Urothelium cell line (cell line): ENCODE measurements at places on chromosomes 3 and 15.
A peak's percentile ranks its signal among the peaks of the same experiment; 100 is the strongest.

DNA sequence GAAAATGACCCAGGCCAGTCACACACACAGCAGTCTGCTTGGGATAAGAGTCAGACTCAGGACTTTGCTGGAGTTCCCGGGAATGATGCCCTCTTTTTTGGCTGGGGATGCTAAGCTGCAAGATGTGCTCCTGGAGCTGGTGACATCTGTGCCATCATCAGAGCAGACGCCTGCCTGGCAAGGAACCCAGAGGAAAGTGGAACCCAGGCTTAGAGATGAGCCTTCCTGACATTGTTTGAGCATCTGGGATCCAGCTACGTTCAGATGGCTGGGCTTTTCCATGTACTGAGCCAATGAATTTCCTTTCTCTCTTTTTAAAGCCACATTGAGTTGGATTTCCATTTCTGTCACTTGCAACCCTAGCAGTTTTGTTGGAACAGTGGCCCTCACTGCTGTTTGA is 53.3 kb downstream of the EBLN2 start:
- DNase-seq: no peak

DNA sequence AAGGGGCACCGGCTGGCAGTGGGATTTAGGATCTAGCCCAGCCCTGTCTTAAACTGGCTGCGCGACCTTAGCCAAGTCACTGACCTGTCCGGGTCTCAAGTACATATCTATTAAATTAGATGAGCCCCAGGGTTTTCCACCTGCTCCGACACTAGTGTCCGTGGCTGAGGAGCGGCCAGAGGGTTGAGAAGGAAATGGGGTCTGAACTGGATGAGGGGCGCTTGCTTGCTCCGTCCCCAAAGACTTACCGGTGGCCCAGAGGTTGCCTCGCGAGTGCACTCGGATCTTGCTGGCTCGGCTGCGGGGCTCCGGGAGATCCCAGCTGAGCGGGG is 285 bp downstream of the NMB start:
- DNase-seq: no peak

GRCh38 chr15:58410353-58410752 is 21.4 kb upstream of the LIPC start:
- no peak for DNase-seq

- DNase-seq: no peak
Measured at GRCh38 chr3:17456046-17456445, 286.4 kb downstream of the TBC1D5 start.

- no peak for DNase-seq
Measured at GRCh38 chr3:5285439-5285838, 97.9 kb downstream of the EDEM1 start.

GRCh38 chr3:191143224-191143623 is 55.8 kb upstream of the OSTN start:
- peak; percentile 3 for DNase-seq

DNA sequence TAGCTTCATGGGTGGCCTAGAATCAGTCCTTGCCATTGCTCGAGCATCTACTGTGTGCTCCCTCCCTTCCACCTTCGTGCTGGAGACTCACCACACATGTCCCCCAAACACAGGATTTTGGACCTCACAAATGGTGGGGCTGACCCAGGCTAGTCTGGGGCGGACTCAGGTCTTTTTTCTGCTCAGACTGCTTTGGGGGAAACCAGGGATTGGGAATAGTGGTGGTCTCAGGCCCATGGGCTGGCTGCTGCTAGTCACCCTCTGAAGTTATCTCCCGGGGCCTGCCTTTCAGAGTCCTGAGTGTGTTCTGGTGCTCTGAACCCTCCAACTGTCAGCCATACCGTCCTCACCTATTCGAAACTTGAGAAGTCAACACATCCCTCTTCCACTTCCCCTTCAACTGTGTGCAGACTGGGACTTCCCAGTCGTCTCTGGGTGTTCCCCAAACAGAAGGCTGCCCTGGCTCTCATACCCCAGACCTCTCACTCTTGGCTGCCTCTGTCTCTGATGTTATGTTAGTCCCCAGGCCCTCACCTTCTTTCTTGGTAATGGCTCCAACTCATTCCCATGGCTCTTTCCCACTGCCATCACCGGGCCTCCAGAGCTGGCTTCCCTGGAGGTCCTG is 46.0 kb downstream of the PPCDC start:
- DNase-seq: no peak

DNA sequence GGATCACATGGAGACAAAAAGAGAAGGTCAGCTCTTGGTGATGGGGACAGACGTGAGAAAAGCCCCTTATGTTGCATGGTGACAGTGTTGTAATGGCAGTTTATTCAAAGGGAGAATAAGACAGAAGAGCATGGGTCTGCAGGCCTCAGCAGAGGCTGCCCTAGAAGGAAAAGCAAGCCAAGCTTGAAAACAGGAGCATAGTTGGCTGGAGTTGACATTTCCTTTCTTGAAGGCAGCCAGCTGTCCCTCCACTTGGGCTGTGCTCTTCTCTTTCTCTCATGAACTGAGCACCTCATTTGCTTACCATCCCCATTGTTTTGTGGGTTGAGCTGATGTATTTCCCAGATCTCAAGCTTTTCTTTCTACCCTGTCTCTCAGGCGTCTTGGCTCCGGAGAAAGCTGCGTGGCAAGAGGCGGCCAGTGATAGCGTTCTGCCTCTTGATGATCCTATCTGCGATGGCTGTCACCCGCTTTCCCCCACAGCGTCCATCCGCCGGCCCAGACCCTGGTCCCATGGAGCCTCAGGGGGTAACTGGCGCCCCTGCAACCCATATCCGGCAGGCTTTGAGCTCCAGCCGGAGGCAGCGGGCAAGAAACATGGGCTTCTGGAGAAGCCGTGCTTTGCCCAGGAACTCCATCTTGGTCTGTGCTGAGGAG is 52.9 kb downstream of the GASK1A start:
- DNase-seq: no peak

GRCh38 chr15:36599620-36600433 is 20.4 kb downstream of the CDIN1 start:
- DNase-seq: no peak

GRCh38 chr3:196287090-196287439 is 461 bp downstream of the PCYT1A start:
- no peak for DNase-seq

DNA sequence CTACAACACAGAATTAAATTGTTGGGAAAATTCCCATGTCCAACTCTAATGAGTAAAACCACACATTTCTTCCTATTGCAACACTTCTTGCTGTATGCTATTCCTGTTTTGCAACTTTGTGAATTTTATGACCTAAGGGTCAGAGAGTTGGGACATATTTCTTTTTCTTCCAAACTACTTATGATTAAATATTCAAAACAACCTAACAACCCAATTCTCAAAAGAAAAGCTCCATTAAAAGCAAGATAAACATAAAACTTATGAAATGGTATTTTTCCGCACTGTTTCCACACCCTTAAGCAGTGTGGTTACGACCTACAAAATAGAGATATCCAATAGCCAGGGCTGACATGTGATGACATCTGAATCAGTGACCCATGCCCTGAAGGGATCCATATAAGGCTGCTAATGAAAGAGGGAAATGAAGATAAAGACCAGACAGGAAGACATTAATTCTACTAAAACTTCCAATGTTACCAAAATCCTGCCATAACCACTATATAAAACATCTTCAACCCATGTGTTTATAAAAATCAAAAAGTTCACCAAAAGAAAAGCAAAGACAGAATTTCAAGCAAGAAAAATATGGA is 45.6 kb downstream of the DMXL2 start:
- DNase-seq: no peak

GRCh38 chr3:171261487-171261886 is 198.7 kb downstream of the TNIK start:
- no peak for DNase-seq

DNA sequence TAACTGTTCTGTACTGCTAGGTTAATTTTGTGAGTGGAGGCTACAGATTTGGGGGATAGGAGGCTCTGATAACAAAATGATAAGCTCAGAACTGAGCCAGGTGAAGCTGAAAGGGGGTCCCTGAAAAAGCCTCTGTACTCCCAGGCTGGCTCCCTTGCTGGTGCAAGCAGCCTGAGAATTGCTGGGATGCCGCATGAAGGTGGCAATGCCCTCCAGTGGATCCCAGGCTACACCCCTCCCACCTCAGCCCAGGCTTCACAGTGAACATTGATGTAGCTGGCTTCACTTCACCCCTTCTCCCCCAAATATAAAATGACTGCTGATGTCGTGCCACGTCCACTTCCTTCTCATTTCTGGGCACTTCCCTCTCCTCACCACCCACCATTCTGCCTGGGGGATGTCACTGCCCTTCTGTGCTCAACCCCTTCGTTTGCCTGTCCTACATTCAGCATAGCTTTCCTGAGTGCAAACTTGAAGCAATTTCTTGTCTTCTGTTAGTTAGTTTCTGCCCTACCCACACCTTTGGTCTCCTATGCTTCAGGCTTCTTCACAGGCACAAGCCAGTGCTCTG is 9.7 kb upstream of the ARHGEF26 start:
- DNase-seq: no peak

DNA sequence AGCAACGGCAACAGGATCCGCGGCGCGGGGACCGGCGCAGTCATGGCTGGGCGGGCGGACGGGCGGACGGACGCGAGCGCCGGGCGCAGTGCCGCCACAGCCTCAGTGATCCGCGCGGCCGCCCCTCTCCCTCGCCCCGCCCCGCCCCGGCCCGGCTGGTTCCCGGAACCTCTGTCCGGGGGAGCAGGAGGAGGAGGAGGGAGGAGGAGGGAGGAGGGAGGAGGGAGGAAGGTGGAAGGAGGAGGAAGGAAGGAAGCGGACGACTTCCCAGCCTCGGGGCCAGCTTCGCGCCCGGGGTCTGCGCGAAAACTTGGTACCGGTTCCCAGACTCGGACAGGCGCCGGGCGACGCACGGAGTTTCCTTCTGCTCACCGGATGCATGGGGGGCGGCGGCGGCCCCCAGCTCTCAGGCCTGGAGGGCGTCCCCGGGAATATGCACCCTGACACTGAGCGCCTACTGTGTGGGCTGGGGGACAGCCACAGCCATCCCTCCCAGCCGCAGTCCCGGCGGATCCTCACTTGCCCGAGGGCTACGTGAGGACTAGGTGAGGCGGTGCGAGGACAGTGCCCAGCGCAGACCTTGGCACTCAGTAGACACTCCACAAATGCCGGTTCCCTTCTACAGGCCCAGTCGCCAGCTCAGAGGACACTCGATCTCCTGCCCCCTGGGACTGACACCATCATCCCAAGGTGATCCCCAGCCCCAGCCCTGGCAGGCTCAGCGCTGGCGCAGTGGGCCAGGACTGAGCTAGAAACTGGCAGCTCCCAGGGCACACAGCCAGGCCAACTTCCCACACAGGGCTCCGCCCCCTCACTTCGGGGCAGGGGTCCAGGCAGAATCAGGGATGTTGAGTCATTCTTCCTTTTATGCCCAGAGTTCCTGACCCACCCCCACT is at the start of gene SHISA5:
SHISA5 (minus strand) TSS at position 124 of the 896 bp plus-strand sequence; CDS start at position 44, 80 bp downstream.
- DNase-seq: peak; percentile 76

- no peak for DNase-seq
Measured at GRCh38 chr15:101672298-101672697, 20.1 kb upstream of the TM2D3 start.

GRCh38 chr3:195111319-195111705 is 159.6 kb downstream of the XXYLT1 start:
- no peak for DNase-seq

- DNase-seq: no peak
Measured at GRCh38 chr15:98150536-98150935, 190.0 kb downstream of the ARRDC4 start.

DNA sequence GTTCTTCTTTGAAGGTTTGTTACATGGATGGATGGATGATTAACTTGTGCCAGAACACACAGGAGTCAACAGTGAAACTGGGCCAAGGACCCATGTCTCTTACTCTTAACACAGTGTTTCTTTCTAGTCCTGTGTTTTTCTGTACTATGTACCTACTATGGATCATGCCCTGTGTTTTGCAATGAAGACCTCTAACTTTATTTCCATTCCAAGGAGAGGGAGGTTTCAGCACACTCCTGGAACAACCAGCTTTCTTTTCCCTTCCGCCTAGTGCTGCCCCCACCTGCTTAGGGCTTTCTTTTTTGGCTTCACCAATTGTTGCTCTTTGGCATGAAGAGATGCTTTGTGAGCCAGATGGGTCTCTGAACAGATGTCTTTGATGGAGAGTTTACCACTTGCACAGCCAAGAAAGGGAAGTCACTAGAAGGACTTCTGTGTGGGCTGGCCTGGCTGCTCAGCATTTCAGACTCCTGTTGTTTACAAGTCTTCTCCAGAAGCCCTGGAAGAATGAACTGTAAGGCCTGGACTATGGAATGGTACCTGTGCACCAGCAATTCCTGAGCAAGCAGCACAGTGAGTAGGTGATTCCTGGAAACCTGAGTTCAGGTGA is 44.5 kb downstream of the SNAPC5 start:
- no peak for DNase-seq

DNA sequence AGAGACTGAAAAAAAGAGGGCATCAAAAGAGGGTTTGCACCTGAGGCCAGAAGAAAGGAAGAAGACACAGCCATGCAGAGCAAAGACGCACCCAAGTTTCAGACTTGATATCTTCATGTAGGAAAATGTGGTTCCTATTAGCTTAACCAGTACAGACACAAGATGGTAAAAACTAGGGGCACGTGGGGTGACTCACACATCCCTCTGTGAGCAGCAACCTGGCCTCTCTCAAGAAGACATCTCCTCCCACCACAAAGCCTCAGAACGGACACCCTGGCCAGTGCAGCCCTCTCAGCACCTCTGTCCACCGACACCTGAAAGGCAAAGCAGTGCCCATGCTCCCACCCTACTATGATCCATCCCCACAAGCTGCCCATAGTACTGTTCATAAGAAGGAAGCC is 33.3 kb downstream of the GLB1 start:
- no peak for DNase-seq

- DNase-seq: no peak
Measured at GRCh38 chr15:49889536-49889935, 229.5 kb downstream of the ATP8B4 start.

DNA sequence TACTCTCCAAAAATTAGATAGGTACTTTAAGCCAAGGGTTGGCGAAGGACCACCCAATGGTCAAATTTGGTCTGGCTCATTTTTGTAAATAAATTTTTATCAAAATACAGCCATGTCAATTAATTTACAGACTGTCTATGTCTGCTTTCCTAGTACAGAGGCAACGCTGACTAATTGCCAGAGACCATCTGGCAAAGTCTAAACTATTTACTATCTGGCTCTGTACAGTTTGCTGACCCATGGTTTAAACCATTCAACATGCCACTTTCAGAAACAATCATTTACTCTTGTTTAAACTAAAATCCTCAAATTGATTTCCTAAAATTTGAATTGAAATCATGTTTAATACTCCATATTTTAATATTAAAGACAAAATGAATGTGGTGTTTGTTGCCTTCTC is 25.9 kb downstream of the CBLB start:
- no peak for DNase-seq
